ENCODE measurements at places on chromosomes 16 and 17.

GRCh38 chr17:38447502-38448085 is 19.3 kb downstream of the ARHGAP23 start:
- DNase-seq = no peak

- DNase-seq = peak; percentile 29
Observed at GRCh38 chr17:28812748-28813377, 29.7 kb downstream of the FAM222B start.

DNA sequence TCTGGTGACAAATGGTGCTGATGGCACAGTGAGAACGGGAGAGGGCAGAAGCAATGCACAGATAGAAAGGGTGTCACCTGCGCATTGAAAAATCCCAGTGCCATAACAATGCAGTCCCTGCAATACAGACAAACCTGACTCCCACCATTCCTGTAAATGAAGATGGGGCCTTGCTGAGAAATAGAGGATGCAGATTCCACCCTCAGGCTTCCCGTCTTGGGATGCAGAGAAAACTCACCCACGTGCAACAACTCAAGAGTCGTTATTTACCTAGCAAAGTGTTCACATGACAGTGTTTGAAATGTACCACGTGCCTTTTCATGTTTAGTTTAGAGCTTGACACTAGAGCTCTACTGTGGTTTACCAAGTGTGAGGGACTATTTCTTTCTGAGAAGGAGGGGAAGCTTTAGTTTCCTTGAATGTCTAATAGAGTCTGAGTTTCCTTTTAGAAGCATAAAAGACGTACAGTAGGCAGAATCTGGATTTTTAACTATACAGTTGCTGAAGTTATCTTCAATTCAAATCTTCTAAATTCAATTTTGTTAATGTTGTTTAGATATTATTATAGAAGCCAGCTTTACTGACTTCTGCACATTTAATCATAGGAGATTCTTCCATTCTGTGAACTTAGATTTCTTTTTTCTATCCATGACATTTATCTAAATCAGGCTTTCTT is 35.6 kb downstream of the WWOX start:
- DNase-seq = no peak

- DNase-seq = no peak
Observed at GRCh38 chr17:76957678-76958464, 89.7 kb downstream of the MGAT5B start.

- no peak for DNase-seq
Observed at GRCh38 chr17:70750983-70751382, 581.7 kb downstream of the KCNJ2 start.

- DNase-seq = no peak
Observed at GRCh38 chr16:88491001-88491559, 38.0 kb downstream of the ZFPM1 start.

DNA sequence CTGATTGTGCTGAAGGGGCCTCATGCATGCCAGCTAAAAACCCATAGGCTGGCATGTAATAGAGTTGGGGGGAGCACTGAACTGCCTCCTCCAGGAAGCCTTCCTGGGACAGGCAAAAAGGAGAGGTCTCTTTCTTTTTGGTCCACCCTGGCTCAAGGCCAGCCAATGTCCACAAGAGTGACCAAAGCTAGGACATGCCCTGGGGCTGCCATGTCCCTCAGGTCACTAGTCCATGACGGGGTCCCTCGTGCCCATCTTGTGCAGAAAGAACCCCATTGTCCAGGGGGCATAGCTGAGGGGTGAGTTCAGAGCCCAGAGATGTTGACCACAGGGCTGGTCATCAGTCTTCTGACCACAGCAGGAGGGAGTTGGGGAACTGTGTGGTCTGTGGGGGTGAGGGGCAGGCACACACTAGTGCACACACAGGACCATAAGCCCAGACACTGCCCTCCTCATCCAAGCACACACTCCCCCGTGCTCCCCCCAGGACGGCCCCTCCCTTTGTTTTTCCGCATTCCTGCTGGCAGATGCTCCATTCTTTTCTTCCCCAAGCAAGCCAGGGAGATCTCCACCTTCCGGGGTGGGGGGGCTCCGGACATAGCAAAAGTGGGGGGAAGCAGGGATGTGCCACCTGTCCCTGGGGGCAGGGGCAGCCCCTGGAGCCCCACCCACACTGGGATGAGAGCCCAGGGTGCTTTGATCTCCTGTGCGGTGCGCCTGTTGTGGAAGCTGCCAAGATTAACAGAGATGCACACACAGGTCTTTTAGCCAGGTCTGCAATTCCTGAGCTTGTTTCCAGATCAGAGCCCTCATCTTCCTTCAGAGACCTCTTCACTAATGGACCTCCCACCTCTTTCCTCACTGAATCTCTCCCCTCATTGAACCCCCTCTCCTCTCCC is 25.2 kb upstream of the PHB1 start:
- DNase-seq = no peak

- DNase-seq = no peak
Observed at GRCh38 chr16:9152649-9153501, 61.4 kb downstream of the HAPSTR1 start.

GRCh38 chr17:520447-521182 is 168.0 kb upstream of the RPH3AL start:
- DNase-seq = no peak

DNA sequence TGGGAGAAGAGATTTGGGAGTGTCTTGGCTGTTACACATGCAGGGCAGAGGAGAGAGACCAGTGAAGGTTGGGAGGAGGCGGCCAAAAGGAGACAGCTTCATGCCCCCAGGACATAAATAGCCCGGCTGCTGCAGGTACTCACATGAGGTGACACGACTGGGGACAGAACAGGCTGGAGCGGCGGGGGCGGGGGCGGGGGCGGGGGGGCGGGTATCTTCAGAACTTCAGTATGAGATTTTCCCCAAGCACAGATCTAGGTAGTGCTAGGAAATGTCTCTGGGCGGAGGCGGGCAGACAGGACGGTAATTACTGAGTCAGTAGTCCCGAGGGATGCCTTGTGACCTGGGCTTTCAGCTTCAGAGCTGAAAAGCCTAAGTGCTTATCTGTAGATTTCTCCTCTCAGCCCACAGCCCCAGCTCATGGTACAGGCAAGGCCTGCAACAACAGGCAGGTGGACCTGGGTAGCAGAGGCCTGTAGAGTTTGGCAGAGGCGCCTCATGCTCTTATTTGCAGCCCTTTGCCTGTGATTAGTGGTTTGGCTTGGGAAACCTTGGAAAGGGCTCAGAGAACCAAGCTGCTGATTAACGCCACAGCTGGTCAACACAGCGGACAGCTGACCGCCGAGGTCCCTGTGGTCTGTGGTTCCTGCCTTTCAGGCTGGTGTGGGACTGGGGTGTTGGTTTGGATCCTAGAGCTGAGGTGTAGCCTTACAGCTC is 24.5 kb downstream of the UNK start:
- DNase-seq = no peak

DNA sequence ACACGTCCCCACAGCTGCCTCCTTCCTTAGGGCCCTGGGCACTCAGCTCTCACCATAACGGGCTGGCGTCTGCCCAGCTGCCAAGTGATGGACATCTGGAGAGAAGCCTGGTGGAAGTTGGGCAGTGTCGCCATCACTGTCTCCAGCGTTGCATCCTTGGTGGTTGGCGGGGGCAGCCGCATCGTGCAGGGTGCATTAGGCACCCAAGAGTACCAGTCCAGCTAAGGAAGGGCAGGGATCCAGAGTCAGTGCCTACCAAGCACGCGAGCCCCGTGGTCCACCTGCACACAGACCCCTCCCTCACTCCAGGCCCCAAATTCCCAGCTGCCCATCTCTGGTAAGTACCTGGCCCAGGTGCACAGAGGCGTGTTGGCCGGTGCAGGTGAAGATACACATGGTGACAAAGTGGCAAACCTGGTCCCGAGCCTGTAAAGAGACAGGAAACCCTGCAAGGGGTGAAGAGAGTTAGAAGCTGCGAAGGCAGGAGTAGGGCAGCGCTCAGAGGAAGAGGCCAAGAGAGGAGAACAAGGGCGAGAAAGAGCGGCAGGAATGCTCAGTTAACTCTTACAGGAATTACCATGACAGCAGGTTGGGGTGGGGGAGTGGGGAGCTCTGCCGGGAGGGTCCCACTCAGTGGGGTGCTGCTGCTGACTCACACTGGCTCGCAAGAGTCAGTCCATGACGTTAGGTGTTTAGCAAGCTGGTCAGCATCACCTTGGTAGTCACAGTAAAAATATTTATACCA is 9.5 kb downstream of the ALOX15 start:
- DNase-seq = no peak

GRCh38 chr17:76427501-76428231 is 25.3 kb downstream of the UBE2O start:
- DNase-seq = no peak

- DNase-seq = no peak
Observed at GRCh38 chr17:46001390-46002310, 2.6 kb downstream of the STH start.

- no peak for DNase-seq
Observed at GRCh38 chr17:81916234-81917001, 1.6 kb downstream of the SIRT7 start.

- no peak for DNase-seq
Observed at GRCh38 chr16:20695024-20695423, 2.5 kb downstream of the ACSM1 start.

DNA sequence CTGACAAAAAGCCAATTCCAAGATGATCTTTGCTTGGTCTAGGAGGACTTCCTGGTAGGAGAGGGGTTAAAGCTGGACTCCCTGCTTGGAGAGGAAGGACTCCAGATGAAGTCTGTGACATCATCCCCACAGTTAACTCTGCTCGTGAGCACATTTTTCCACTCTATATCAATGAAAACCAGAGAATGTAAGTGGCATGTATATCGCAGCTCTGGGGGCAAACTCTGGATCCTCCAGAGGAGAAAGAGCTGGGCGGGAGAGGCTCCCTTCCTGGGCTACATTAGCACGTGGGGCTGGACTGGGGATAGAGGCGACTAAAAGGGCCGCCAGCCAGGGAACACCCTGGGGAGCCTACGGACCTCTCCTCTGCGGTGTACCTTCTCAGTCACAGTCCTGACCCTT is 34.1 kb downstream of the HIC1 start:
- DNase-seq = no peak

- DNase-seq = no peak
Observed at GRCh38 chr16:71675380-71675779, 49.1 kb downstream of the PHLPP2 start.

DNA sequence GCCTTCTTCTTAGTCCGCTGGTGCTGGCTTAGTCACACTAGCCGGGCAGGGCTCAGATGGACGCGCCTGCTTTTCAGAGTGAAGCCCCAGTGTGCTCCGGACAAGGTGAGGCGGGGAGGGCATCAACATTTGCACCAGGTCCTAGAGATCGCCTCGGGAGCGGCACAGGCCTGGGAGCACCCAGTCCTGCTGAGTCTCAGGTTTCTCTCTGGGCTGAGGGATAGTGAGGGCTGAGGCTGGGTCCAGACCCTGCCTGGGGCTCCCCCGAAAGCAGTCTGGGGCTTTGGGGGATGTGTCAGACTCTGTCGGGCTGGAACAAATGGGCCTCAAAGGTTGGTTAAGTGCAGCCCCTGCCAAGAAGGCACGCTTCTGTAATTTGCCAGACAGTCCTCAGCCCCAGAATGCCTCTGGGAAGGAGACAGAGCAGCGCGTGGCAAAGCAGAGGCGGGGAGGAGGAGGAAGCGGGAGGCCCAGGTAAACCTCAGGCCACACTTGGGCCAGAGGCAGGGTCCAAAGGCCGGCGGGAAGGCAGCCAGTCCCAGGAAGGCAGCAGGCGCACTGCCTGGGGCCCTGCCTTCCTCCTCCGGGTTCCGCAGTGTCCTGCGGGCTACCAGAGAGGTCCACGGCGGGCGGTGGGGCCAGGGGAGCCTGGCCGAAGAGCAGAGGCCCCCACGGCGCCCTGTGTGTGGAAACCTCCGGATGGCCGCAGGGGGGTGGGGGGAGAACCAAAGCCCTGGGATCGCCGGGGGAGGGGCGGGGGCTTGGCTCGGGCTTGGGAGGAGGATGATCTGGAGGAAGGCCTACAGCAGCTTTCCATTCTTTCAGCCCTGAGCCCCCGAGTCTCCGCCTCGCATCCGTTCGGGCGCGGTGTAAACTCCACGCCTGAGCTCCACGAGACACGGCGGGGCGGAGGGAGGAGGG is 39.5 kb upstream of the ATP2A3 start:
- DNase-seq = no peak

- DNase-seq = no peak
Observed at GRCh38 chr16:6835516-6835915, 497.1 kb upstream of the RBFOX1 start.

DNA sequence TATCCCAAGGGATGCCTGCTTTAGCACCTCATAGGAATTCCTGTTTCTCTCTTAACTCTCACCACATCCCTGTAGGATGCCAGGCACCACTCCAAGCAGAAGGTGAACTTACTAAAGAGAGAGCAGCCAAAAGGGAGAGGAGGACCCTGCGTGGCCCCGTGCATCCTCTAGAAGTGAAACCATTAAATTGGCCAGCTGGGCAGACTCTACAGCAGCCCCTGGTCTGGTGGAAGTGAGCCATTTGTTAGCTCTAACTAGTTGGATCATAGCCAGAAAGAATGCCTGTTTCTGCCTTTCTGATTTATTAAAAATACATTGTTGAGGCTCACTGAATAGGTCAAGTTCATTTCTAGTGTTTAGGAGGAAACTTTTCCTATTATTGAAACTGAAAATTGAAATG is 22.3 kb downstream of the TMEM11 start:
- DNase-seq = no peak

GRCh38 chr16:49439050-49439449 is 65.4 kb downstream of the C16orf78 start:
- no peak for DNase-seq

GRCh38 chr17:81651692-81652091 is 4.7 kb downstream of the PDE6G start:
- DNase-seq = no peak

DNA sequence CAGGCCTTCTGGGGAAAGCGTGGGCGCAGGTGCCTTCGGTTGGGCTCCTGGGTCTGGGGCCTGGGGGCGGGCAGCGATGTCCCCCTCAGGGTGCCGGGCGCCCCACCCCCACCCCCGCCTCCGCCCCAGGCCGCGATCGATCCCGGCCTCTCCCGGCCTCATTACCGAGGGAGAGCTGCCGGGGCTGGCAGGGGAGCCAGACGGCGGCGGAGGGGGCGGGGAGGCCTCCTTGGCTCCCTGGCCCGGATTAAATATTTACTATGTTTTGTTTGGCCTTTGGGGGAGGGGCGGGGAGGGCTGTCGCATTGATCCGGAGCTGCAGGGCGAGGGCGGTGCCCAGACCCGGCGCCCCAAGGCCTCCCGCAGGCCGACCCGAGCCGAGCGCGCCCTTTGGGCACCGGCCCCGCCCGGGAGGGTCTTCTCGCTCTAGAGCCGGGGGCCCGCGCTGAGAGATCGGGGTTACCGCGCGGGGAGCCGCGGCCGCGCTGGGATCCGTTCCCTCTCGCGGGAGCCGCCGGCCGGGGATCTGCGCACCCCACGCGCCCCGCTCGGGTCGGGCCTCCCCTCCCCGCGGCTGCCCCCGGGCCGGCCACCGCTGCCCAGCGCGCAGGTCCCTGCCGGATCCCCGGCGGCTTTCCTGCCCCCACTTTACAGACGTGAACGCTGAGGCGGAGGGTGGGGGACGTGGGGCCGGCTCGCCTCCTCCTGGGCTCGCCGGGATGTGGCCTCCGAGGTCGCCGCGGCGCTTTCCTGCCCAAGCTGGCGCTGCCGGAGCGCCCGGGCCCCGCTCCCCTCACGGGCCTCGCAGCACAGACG is 27.0 kb downstream of the RTN4RL1 start:
- no peak for DNase-seq

- peak; percentile 18 for DNase-seq
Observed at GRCh38 chr17:76658242-76658662, 14.7 kb upstream of the ST6GALNAC1 start.
